ENCODE measurements at places on chromosomes 16 and 17.

GRCh38 chr17:57282296-57282695, 26.0 kb downstream of the MSI2 start:
- no peak for DNase-seq

DNA sequence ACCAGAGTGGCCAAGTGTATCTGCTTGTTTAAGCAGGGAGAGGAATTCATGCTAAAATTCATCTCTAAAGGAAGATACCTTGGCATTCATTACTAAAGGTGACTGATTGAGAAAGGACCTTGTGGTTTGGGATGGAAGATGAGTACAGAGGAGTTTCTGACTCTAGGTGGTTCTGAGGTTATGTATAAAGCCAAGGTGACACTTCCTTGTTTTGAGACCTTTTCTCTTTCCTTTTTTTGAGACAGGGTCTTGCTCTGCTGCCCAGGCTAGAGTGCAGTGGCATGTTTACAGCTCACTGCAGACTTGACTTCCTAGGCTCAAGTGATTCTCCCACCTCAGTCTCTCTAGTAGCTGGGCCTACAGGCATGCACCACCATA, 9.1 kb downstream of the ABHD15 start:
- no peak for DNase-seq

GRCh38 chr17:63247706-63248105, 198.4 kb downstream of the CYB561 start:
- no peak for DNase-seq

- no peak for DNase-seq
These were observed 59.3 kb upstream of the CORO6 start for GRCh38 chr17:29682054-29682453.

DNA sequence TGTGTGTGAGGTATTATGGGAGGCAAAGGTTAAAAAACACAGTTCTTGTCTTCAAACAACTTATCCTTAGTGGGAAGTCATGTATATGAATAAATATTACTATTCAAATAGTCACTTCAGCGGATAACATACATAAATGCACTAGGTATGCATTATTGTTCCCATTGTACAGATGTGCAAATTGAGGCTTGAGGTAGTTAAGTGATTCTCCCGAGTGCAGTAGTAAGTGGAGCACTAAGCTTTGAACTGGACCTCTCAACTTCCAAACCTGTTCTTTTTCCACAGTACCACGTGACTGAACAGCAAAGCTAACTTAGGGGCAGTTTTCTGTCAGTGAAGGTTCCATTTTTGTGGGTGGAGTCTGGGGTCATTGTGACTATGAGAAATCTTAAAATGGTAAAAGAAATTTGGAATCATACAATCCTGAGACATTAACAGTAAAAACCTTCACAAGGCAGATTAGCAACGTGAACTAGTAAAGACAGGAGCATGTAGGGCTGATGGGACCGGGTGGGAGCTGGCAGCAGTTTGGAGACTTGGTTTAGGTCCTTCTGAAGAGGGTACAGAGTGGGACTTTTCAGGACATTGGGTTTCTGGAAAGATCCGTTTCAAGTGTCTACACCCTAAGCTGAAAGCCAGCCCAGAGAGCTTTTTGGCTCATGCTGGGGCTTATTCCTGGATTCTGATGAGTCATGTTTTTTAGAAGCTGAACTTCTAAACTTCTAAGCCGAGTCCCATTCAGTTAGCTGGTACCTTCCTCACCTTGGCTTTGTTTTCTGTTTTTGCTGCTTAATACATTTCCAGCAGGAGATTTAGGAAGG, 204.9 kb downstream of the PRKCA start:
- no peak for DNase-seq

GRCh38 chr16:89373355-89374110, 116.8 kb downstream of the ANKRD11 start:
- no peak for DNase-seq
